ENCODE measurements at places on chromosomes 2 and 18.

DNA sequence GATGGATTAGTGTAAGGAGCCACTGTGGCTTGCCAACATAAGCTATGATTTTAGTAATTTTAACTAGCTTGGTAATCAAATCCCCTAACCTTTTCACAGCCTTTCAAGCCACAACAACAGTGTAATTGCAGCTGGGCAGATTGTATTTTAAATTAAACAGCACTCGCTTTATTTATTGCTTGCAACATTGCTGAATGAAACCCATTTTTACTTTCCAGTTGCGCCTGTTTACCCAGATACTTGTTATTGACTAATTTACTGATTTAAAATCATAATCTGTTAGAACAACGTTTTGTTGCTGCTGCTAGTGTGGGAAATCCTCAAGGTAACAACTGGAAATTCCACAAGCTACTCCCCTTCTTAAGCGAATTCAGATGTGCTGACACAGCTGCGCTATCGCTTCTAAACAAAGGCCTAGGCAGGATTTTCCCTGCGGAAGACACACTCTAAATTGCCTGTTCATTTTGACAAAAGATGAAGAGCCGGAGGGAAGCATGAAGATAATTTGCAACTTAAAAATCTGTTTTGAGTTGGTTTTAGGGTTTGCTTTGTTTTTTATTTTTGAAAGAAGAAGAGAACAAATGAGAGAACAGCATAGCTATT, 283.9 kb downstream of the ALPK2 start:
- no peak for DNase-seq

- no peak for DNase-seq
These were observed 66.7 kb downstream of the TWIST2 start for GRCh38 chr2:238914648-238915015.

GRCh38 chr2:170671079-170671478, 44.1 kb upstream of the SP5 start:
- no peak for DNase-seq

- peak; percentile 3 for DNase-seq
These were observed 59.7 kb downstream of the XDH start for GRCh38 chr2:31354837-31355236.

DNA sequence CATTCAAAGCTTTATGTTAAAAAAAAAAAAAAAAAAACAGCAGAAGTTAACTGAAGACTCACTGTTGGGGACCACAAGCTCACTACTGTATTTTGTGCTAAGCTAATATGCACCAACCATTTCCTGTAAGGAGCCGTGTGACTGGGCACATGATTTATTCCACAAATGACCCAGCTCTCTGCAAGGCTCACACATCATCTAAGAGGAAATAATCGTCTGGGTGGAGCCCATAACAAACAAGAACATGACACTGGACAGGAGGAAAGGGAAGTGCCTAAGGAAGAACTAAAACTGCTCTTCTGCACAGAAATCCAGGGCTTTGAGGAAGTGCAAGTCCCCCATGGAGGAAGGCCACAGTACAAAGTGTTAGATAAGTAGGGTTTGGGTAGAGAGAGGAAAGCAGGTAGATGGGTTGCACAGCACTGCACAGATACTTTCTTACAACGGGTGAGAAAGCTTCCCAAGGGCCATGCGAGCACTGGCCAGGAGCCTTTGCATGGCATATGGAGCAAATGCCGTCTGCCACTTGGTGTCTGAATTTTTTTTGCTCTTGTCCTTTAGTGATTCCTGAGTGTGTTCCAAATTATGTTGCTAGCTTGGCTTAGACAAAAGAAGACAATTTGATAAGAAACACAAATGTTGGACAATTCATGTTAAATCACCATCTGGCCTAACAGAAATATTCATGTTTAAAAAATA, 24.4 kb downstream of the NFE2L2 start:
- no peak for DNase-seq

- DNase-seq: no peak
These were observed 34.8 kb downstream of the USP34 start for GRCh38 chr2:61436092-61436491.

DNA sequence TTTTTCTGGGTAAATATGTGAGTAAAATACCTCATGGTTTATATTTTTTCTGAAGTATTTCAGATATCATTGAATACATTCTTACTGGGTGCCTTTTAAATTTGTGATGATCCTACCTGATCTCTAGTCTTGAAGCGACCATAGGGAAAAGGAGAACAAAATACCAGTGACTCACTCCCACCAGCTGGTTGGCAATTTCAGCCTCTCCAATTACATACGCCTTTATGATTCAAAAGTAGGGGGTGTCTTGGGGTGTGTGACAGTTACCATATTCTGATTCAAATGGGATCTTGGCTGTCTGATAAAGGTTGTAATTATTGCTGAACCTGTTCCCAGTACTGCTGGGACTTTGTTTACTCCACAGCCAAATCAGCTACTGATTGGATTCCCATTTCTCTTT, 175.9 kb upstream of the NXPH2 start:
- DNase-seq: no peak

DNA sequence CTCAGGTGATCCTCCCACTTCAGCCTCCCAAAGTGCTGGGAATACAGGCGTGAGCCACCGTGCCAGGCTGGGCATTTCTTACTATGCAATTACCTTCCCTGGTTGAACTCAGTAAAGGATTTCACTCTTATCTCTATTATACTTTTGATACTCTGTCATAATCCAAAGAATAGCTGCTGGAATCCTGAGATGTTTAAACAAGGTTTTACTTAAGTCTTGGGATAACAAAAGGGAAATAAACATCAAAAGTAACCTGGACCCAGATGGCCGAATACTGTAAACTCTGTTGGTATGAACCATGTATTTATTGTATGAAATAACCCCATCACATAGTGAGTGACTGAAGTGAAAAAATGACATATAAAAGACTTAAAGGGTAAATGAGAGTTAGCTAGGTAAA, 11.9 kb upstream of the DLX2 start:
- no peak for DNase-seq

DNA sequence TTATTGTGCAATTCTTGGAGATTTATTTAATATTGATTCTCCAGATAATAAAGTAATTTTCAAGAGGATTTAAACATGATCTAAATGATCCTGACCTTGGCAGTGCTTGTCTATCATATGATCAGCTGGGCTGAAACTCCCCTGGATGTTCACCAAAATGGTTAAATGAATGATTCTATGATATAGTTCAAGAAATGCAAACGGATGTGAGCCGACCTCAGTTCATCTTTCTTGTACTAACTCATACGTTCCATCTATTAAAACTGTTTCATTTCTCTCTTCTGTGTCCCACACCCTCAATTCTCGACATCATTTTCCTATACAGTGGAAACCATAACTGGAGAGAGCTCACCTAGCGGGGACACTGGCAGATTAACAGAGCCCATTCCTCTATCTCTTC, 281.7 kb upstream of the CCDC68 start:
- no peak for DNase-seq

DNA sequence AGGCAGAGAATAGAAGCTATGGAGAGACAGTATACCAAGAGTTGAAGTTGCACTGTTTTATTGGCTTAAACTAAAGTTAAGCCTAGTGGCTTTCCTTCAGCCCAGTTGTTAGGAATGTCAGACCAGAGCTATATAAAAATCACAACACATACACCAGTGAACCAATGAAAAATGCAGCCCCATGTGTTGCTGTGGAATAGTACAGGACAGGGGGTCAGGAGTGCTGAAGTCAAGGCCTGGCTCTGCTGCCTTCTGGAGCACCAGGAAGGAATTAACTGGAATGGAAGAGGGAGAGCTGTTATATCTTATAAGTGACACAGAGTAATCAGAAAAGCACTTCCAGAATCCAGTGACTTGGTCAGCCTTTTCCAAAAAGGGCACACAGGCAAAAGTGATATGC, 58.9 kb downstream of the OSR1 start:
- no peak for DNase-seq

DNA sequence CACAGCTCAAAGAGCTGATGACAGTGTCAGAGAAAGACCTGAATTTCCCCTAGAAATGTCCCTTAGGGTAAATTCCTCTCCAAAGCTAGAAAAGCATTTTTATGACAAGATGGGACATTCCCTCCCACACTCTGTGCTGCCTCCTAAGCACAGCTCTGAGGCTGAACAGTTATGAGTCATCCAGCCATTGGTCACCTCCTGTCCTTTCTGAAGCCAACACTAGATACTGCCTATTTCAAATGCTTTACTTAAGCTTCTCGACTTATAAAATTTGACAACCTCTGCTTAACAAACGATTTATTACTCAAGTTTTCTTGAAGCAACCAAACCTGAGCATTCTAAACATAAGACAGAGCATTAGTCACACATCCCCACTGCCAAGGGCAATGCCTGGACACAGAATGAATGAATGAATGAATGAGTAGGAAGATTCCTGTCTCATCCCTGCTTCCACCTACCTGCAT, 35.4 kb downstream of the B4GALT6 start:
- peak; percentile 95 for DNase-seq

DNA sequence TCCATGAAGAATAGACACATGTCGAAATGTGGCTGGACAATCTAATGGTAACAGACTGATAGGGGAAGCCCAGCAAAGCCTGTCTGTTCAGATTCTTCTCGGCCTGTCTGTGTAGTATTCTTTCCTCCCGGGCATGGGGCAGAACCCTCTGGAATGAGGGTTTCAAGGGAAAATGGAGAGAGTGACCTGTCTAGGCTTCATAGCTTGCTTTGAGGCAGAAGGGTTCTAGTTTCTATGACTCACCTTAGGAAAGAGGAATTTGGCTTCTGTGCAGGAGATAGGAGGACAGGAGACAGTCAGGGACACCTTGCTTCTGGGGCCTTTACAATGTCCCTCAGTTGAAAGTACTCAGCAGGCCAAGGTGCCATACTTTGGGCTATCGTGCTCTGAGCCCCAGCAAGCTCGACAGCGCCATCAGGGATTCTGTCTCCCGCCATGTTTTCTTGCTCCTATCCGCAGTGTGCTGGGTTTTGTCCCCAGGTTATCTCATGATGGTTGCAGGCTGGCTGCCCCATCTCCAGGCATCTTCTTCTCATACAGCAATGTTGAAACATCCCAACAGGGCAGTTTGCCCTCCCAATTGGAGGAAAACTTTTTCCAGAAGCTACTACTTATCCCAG, 74.7 kb upstream of the TLK1 start:
- peak; percentile 89 for DNase-seq

DNA sequence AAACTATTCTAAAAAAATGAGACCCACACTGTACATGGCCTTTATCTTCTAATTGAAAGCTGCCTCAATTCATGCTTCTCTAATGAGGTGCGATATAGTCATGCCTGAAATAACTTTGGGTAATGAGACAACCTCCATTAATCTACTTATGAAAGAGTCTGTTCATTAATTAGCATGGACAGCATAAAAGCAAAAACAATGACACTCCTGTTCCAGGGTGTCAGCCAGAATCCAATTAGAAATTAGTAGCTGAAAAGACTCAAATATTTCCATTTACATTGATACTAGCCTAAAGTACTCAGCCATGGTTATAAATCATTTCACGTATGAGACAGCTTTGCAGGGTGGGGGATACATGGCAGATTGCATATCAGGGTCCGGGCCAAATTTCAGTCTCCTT, 288.7 kb downstream of the AKAIN1 start:
- no peak for DNase-seq

DNA sequence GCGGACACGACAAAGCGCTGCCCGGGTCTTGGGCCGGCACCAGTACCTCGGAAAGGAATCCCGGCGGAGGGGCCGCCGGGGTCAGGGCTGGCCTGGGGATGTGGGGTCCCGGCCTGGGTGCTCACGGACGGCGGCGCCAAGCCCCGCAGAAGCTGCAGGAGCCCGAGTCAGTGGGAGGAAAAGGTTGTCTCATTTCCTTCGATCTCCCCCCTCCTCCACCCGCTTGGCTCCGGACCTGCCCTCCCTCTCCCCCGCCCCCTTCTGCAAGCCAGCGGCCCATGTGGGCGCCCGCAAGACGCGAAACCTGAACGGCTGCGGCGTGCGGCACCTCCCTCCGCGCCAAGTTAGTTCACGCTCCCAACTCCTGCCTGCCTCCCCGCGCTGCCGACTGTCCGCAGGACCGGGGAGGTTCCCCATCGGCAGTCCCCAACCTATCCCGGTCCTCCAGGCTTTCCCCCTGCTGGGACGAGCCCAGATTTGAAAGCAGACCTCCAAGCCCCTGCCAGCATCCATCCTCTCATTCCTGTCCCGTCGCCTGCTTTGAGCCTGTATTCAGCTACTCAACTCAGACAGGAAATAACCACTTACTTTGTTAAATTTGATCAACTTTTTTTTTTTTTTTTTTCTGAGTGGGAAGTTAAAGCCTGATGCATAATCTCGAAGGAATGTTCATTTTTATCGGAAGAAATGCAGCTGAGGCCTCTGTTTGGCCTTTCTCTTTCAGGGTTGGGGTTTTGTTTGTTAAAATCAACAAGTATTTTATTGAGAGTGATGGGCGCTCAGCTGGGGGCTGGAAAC, at the start of gene EVA1A:
EVA1A (minus strand) TSS at position 172 of the 798 bp plus-strand sequence. CDS start 42,799 bp downstream, outside the sequence.
- DNase-seq: peak; percentile 89

DNA sequence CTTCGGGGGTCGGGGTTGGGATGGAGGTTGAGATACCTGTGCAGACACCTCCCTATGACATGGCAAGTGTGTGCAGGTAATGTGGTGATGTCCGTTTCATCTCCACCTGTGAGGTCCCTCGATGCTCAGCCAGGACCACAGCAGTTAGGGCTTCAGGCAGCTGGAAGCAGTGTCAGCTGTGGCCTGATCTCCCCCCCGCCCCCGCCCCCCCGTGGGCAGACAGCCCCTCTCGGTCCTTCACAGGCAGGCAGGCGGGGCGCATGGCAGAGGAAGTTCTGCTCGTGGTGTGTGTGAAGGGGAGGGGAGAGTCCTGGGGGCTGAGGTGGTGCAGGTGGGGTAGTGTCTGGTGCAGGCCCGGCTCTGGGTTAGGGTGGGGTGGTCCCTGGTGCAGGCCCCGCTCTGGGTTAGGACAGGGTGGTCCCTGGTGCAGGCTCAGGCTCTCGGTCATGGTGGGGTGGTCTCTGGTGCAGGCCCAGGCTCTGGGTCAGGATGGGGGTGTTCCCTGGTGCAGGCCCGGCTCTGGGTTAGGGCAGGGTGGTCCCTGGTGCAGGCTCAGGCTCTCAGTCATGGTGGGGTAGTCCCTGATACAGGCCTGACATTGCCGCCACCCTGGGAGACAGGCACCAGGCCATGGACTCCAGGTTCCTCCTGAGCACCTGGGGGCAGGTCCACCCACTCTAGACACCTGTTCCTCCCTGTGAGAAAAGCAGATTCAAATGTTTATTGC, 94.3 kb downstream of the NFATC1 start:
- peak; percentile 42 for DNase-seq

GRCh38 chr2:15300624-15301573, 260.2 kb downstream of the NBAS start:
- no peak for DNase-seq

DNA sequence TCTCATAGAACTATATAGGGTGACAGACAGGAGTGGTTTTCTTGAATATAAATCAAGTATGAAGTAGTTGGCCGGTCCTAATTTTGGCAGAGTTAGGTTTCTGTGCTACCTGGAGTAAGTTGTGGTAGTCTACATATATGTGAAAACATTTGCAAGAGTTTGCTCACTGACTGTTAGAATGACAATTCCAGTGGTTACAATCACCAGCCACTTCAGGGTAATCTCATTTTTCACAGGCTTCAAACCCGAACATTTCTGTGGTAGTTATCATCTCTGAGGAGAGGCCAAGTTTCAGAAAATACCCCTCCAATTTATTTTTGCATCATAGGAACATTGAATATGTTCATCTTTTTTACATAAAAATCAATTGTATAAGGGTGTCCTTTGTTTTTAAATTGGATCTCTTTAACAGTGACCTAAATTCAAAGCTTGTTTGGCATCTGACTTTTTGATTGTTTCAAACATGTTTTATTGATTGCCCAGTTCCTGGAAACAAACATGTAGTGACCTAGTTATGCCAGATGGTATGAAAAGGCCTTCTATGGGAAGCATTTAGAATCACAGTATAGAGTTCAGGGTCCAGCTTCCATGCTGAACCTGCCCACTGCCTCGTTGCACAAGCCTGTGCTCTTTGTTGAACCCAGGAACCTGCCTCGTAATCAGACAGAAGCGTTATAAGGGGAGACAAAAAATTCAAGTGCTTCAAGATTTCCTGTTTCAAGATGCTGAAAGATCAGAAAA, 250.6 kb downstream of the LTBP1 start:
- no peak for DNase-seq

Data from islet precursor cell (in vitro differentiated cells).